ENCODE measurements at places on chromosomes 1 and 21.

GRCh38 chr1:39076127-39076798, 50.1 kb downstream of the NDUFS5 start:
- no peak for DNase-seq

DNA sequence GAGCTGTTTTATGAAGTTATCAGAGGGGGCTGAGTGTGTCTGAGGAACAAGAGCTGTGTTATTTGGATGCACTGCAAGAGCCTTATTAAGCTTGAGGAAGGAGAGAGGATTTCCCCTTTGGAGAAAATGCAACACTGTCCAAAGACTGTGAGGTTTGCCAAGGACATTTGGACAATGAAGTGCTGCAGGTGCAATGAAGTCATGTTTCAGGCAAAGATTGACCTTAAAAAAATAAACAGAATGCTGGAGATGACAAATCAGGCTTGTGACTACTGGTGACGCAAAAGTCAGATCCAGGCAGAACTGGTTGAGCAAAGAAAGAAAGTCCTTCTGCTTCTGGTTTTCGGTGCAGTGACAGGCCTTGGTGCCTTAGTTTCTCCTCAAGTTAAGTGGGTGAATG, 125.2 kb upstream of the KIAA0040 start:
- DNase-seq, result no peak

GRCh38 chr1:83781667-83782066, 217.3 kb downstream of the TTLL7 start:
- no peak for DNase-seq

DNA sequence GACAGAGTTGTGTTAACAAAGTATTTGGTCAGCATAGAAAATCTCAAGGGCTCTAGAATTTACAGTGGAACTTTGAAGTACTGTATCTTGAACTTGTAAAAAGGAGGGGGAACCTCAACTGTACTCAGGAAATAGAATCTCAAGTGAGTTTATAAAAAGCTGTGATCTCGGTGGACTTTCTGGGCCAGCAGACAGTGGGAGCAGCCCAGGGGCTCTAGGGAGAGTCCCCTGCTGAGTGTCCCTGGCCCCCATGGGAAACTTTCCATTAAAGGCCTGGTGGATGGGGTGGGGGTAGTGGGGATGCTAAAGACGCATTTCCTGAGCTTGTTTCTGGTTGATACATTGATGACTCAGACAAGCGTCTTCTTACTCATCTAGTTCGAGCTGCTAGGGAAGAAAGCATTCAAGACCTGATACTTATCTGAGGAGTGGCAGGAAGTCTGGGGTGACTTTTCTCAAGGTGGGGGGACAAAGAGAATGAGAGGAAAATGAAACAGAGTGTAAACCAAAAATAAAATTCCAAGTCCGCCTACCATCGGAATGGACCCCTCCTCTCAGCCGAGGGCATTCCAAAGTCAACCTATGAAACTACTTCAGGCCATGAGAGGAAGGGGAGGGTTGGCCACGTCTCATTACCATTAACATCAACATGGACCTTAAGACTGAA, 65.5 kb downstream of the NID1 start:
- peak; percentile 65 for DNase-seq

DNA sequence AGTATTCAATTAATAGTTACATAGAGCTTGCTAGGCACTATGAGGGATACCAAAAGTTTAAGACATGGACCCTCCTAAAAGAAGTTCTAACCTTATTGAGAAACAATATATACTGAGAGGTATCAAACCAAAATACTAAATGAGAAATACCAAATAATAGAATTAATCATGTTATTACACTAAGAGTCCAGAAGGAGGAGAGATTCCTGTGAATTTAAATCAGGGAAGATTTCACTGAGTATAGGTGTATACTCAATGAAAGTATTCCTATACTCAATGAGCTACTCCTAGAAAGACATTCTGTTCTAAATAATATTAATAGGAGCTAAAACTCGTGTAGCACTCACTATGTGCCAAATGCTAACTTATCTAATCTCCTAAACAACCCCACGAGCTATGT, 9.4 kb downstream of the CR1L start:
- peak; percentile 23 for DNase-seq

- no peak for DNase-seq
Measured at GRCh38 chr1:13517193-13517812, 3.5 kb upstream of the LRRC38 start.

GRCh38 chr1:27548858-27549719, 54.9 kb downstream of the AHDC1 start:
- no peak for DNase-seq

DNA sequence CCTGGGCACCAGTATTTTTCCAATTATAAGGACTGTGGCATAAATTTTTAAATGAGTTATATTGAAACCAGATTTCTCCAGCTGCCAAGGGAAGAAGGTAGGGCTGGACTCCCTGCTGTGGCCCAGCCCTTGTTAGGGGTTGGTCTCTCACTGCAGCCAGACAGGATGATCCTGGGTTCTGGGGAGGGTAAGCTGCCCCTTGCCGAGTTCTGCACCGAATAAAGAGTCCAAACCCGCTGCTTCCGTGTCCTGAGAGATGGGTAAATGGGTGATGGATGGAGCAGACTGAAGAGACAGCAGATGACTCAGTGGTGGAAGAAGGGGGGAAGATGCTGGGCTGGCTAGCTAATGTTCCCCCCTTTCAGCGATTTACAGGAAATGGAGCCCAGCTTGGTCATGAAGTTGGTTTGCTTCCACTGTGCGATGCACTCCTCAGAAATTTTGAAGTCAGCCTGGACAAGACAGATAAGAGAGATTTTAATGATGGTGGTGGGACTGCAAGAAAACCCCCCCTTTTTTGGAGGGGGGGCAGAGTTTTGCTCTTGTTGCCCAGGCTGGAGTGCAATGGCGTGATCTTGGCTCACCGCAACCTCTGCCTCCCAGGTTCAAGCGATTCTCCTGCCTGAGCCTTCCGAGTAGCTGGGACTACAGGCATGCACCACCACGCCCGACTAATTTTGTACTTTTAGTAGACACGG, 41.4 kb downstream of the YARS1 start:
- DNase-seq, result no peak

DNA sequence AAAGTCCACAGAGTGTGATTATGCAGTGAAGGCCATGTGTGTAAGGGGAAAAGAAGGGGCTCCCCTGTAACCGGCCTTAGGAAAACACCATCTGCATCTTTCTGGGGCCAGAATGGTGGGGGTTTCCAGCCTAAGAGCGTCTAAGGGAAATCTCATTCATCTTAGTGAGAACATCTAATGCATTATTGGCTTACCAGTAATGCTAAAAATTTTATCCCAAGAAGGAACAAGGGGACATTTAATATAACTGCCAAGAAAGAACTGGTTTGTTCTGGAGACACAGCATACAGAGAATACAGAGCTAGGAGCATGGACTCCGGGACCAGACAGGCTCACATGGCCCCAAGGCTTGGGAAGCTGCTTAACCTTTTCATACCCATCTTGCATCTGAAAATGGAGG, 58.3 kb upstream of the DSCAM start:
- no peak for DNase-seq

- DNase-seq, result no peak
Measured at GRCh38 chr1:236150311-236150955, 8.1 kb downstream of the GPR137B start.

DNA sequence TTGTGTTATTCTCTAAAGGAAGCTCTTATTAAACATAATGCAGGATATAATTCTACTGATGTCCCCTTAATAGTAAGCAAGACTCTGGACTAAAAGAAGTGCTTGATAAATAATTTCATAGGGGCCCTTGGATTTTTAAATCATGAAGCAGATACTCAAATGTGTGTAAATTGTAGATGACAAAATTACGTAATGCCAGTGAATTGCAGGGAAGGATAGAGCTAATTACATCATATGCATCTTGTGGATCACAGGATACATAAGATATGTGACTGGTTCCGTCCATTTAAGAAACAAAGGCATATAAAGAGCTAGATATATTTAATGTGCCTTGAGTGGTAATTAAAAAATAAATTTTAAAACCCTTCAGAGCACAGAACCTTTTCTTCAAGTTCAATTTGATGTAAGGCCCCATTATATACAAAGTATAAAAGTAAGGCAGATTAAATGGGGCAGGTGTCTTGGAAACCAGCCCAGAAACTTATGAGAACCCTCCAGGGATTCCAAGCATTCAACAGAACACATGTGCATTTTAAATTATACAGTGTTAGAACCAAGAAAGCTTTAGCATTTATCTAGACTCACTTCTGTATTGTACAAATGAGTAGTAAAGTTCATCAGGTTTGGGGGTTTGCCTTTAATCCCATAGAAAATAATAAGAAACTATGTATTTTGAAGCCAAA, 190.4 kb downstream of the NCAM2 start:
- no peak for DNase-seq

GRCh38 chr1:112852276-112852675, 103.7 kb downstream of the SLC16A1 start:
- DNase-seq, result no peak
